ENCODE measurements at places on chromosomes 12 and 14. TPM values are rescaled to one million over a fixed set of nuclear protein-coding genes. Genes with fewer than 3 reads are reported as not detected.

The AGAP2 gene
- total RNA-seq: 0.27 TPM

The BMP4 gene
- 14.4 TPM for total RNA-seq

The TAS2R7 gene
- total RNA-seq: not detected

The PRB2 gene
- not detected for total RNA-seq

DNA sequence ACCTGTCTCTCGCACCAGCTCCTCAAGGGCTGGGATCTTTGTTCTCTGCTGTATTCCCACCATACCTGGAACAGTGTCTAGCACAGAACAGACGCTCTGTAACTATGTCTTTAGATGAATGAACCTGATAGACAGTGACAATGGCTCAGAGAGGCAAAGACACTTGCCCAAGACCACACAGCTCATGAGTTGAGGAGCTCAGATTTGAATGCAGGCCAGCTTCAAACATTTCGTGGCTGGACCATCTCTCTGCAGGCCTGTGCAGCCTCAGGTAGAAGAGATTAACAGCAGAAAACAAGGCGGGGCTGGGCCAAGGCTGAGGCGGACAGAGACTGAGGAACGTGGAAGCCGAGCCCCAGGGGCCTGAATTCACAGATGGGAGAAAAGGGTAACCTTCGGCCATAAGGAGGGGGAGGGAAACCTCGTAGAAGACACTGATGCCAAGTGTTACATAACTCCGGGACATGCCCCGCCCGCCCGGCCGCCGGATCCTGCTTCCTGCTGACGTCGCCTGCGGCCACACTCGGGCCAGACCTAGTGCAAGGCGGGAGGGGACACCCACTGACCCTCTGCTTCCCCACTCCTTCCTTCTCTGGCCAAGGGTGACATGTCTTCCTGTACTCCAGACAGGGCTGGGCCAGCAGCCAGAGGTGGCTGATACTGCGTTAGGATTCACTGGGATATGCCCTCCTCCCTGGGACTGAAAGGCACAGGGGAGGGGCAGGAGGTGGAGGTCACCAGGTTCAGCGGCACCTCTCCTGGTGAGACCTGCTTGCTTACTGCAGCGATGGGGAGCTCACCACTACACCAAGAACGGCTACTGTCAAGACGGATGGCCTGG is 86.8 kb downstream of the RFLNA start:
- peak; percentile 84 for DNase-seq

- peak; percentile 13 for DNase-seq
These were observed 68.2 kb upstream of the MDM1 start for GRCh38 chr12:68400226-68400829.

DNA sequence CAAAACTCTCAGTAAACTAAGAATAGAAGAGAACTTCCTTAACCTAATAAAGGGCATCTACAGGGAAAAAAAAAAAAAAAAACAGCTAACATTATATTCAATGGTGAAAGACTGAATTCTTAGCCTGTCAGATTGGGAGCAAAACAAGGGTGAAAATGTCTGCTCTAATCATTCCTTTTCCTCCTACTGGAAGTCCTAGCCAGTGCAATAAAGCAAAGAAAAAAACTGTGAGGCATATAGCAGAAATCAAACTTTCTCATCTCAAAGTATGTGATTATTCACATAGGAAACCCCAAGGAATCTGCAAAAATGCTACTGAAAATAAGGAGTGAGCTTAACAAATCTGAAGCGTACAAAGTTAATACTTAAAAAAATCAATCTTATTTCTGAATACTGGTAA is 170.7 kb downstream of the NUAK1 start:
- no peak for DNase-seq

DNA sequence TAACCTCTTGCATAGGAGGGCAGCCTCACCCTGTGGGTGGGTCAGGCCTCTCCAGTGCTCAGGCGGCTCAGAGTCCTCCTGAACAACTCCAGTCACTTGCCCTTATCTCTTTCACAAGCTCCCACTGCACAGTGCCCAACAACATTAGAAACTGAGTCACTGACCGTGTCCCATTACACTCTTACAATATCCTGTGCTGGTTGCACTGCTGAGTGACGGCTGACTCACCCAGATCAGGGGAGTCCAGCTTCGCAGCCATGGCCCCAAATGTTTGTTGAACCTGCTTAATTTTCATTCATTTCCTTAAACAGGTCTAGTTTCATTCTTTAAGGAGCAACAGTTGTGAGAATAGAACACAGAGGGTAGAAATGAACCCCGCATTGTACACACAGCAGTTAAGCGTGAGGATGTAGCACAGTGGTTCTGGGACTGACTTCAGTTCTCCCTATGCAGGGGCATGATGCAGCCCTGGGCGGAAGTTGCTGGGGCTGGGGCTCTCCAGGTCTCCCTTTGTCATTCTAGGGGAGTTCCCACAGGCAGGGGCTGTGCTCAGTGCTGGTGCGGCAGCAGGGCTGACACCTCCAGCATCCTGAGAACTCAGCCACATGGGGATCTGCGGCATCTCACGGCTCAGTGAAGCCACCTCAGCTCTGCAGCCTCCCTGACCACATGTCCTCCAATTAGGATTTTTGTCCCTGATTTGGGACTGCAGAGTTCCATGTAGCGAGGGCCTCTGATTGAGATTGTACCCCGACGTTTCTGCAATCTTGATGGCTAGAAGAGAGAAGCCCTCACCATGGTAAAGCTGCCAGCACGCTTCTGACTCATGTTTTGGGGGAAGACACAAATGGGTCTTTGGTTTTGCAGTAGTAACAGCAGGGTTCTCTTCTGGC is 16.1 kb downstream of the GPR68 start:
- peak; percentile 55 for DNase-seq

- DNase-seq: no peak
These were observed 23.5 kb upstream of the INF2 start for GRCh38 chr14:104665657-104666522.

DNA sequence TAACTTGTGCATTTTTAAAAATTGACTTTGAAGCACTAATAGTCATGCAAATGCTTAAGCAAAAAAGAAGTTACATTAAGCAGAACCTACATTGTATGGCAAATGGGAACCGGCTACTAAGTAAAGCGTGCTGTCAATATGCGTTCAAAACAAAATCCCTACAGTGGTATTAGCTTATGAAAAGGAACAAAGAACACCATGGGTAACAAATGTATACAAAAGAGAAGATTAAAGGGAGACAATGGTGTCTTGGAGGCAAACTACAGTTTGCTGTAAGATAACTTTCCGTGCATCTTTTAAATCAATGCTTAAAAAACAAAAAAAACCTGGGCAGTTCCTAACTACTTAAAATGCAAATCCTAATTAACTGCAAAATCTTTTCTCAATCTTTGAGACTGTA is 10.5 kb downstream of the CDK2AP1 start:
- no peak for DNase-seq

GRCh38 chr14:73461478-73462047 is 3.2 kb upstream of the NUMB start:
- no peak for DNase-seq

GRCh38 chr12:90925562-90925961 is 29.4 kb downstream of the CCER1 start:
- no peak for DNase-seq

- no peak for DNase-seq
These were observed 233.4 kb upstream of the PELI2 start for GRCh38 chr14:55884819-55885218.

DNA sequence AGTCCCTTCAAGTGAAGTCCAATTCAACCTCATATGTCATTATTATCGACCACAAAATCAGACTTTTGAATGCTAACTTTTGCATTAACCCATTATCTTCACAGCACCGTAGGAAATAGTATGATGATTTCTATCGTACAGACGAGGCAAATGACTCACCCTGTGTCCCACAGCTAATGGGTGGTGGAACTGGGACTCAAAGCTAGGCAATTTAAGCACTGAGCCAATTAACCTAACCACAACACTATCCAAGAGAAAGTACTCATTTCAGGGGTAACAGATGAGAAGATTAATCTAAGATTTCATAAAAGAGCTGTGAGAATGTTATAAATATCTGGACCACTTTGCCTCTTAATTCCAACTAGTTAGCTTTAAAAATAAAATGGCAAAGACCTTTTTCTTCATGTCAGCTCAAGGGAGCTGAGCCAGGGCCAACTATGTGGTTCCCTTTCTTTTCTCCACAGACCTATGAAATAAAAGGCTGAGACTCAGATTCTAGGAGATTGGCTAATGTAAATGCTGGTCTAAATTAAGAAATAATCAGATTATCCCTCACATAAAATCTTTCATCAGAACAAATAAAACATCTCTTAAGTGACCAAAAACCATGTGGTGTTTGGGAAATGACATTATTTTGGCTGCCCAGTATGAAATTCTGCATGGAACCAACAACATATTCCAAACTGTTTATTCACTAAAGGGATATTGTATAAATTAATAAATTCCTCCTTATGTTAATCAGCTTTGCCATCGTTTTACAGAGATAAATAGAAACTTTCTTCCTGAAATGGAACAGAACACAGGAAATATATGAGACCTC is 4.9 kb downstream of the PTGER2 start:
- DNase-seq: no peak

GRCh38 chr12:52691076-52691840 is 11.1 kb upstream of the KRT1 start:
- no peak for DNase-seq

Data from fibroblast of the aortic adventitia (primary cell).